Cortex of kidney (tissue), 1 donor: ENCODE measurements at places on chromosomes 3 and 15.

GRCh38 chr3:150773616-150774192 is 10.7 kb upstream of the SIAH2 start:
- no peak for DNase-seq

DNA sequence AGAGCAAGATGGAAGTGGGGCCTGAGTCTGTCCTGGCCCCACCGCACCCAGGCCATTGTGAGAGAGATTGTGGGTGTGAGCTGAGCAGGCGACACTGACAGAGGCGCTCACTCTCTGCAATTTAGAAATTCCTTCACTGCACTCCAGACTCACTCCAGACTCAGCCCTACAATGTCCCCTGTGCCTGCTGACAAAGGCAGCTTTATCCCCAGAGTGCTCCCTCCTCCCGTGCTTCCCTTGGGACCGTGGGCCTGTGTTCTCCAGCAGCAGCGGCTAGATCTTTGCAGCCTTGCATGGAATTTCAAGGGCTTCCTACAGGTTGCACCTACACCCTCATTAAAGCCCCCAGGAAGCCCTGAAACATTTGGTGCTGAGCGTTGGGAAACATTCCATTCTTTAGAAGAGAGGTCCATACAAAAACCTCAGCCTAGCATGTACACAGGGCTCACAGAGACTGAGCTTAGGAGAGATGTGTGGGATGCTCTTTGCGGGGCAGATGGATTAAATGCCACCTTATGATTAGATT is 1.3 kb upstream of the IL16 start:
- DNase-seq: no peak

DNA sequence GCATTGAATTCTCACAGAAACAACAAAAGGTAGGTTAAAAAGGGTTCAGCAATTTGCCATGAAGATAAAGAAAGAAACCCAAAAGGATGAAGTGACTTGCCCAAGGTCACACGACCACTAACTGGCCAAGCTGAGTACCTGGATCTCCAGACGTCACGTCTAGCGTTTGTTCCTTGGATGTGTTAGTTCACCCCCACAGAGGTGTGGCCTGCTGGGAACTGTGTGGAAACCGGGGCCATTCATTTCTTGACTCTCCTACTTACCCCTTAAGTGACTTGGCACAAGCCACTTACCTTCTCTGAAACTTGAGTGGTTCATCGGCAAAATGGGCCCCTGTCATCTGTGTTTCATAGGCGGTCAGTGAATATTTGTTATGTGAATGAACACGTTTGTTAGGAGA is 244.3 kb upstream of the SLCO3A1 start:
- no peak for DNase-seq

DNA sequence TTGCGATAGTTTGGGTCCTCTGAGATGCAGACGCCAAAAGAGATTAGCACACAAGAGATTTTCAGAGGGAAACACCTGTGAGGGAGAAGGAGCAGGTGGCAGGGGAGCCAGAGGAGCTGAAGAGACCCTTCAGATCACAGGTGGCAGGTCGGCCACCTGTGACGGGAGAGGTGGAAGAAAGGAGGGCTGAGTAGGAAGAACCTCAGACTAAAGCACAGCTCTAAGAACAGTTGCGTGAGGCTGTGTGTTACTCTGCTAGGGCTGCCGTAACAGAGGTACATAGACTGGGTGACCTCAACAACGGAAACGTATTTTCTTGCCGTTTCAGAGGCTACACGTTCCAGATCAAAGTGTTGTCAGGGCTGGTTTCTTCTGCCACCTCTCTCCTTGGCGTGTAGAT is 38.5 kb downstream of the C2CD4A start:
- DNase-seq: no peak

GRCh38 chr3:107430214-107430995 is 53.2 kb downstream of the CCDC54 start:
- no peak for DNase-seq

- DNase-seq: no peak
Observed at GRCh38 chr3:129278966-129279906, 566 bp downstream of the HMCES start.

DNA sequence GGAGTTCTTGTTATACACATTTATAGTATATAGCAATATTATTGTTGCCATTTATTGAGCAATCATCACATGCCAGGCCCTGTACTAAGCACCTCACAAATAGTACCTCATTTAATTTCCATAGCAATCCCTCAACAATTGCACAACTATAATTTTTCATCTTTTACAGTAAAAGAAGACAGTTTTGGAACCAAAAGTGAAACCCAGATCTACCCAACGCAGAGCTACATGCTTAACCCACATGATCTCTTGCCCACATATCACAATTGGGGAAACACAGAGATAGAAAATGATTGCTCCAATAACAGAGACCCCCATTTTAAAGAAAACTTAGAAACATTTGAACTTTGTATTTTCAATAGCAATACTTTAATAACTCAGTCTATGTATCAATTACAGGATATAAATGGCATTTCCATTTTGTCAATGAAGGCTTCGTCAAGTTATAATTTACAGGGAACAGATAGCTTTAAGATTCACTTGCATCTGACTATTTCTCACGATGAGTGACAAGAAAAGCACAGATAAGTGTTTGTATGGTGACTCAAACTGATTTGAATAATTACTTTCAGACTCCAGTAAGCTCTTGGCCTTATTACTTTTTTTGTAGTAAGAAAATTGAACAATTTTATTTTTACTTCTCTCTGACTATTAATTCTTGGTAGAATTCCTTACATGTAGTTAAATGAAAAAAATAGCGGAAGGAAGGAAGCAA is 38.7 kb upstream of the CCDC50 start:
- DNase-seq: no peak

- DNase-seq: no peak
Observed at GRCh38 chr3:176987901-176988650, 209.2 kb downstream of the TBL1XR1 start.

DNA sequence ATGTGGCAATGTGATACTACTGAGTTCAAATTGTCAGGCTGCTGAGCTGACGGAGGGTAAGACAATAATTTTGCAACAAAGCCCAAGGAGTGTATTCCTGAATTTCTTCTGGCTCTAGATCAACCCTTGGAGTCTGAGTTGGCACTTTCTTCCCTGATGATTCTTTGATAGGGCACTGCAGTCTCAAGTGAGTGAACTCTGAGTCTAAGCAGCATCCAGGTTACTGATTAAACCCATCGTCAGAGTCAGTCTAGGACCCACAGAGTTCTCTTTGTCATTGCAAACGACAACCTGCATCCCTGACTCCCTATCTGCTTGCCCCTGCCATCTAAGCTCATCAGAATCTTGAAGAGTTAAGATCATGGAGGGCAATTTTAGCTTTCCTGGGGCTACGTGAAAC is 58.6 kb downstream of the MME start:
- DNase-seq: no peak
